Activated naive CD8-positive, alpha-beta T cell treated with anti-CD3 and anti-CD28 coated beads, Interleukin-2, amount 50 U/mL, for 16 hours (primary cell): ENCODE measurements at places on chromosomes 2 and 18.

DNA sequence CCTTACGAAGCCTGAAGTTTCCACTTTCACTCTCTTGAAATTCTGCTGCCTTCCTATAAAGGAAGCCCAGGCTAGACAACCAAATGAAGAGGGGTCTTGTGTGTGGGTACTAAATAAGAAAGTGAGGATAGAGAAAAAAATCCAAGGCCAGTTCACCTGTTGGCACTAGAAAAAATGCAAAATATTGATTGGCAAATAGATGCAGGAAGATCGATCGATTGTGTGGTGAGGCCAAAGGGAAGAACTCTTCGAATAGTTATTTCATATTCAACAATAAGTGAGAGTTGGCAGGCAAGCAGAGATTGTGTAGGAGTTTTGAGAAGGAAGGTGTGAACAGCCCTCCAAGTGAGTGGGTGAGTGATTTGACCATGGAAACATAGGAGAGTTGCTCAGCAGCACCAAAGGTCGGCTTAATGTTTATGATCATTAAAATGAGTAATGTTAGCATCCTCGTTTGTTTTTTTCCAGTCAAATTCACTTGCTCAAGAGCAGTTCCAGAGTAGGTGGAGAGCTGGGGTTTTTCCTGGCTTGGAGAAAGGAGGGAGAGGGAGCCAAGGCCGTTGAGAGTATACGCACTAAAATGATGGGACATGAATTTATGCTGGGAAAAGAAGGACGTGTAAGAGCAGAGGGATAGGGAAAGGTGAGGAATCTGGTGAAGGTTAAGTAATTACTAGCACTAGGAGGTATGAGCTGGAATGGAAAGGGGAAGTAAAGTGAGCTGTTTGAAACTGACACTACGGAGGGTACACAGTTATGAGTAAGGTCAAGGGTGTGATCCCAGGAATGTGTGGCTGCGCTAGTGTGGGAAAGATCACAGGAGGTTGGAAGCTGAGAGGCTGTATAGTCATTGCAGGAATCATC lies 1.1 kb upstream of the NAPG start:
- DNase-seq: no peak

DNA sequence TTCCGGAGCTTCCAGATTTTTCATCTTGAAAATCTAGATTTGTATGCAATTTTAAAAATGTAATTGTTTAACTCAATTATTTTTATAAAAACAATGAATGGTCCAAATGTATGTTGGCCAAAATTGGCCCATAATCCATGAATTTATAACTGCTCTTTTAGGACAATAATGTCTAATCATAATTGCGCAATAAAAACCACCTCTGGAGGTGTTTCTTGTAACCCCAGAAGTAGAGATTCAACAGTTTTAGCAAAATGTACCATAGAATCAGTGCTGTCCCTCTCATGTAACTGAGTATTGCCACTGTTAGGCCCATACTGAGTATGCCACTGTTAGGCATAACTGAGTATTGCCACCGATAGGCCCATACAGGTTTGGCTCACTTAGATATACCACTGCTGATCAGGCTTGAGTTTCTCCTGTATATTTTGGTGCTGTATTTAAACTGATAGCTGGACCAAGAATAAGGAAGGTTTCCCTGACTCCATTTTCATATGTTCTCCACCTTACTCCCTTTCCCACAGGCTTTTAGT lies 70.8 kb upstream of the EPB41L5 start:
- no peak for DNase-seq

GRCh38 chr2:127302168-127302567 lies 8.2 kb upstream of the ERCC3 start:
- no peak for DNase-seq

- no peak for DNase-seq
Observed at GRCh38 chr2:207766697-207767460, 2.8 kb downstream of the FZD5 start.

DNA sequence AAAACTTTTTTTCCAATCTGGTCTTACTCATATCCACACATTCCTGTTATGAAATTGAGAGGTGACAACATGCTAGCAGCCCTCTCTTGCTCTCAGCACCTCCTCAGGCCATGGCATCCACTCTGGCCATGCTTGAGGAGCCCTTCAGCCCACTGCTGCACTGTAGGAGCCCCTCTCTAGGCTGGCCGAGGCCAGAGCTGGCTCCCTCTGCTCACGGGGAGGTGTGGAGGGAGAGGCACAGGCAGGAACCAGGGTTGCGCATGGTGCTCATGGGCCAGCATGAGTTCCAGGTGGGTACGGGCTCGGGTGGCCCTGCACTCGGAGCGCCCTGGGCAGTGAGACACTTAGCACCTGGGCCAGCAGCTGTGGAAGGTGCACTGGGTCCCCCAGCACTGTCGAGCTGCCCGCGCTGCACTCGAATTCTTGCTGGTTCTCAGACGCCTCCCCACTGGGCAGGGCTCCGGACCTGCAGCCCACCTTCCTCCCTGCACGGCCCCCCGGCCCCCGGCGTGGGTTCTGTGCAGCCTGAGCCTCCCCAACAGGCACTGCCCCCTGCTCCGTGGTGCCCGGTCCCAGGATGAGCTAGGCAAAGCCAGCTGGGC lies 1669.6 kb upstream of the CELF4 start:
- DNase-seq: no peak

GRCh38 chr2:203301667-203302066 lies 26.5 kb upstream of the ABI2 start:
- no peak for DNase-seq

DNA sequence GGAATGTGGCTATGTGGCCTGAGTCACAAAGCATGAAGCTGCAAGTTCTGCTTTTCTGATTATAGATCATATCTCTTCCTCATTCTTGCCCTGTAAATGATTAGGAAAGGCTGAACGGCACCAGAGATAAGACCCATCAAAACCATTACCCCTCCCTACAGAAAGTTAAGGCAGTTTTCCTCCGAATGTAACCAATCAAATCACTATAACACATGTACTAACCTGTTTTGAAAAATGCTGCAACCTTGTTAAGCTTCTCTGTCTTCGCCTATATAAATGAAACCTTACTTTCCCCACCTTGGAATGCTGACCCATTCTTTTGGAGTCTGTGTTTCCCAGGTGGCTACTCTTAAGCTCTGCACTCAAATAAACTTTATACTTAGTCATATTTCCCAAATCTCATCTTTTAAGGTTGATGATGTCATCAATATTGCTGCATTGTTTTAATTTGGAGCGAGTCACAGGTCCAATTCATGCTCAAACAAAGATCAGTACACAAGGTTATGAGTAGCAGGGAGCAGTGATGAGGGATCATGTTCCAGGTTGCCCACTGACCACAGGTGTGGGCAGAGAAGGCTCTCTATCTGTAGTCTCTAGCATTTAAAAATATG lies 662.3 kb downstream of the IRS1 start:
- DNase-seq: no peak

- DNase-seq: no peak
Observed at GRCh38 chr2:42839809-42840501, 47.6 kb upstream of the HAAO start.

GRCh38 chr18:35376393-35376741 lies 770 bp downstream of the ZNF396 start:
- DNase-seq: no peak

GRCh38 chr18:43514747-43515146 lies 237.5 kb upstream of the SYT4 start:
- DNase-seq: no peak

- no peak for DNase-seq
Observed at GRCh38 chr18:66226782-66227181, 377.1 kb downstream of the CDH19 start.

- DNase-seq: no peak
Observed at GRCh38 chr2:172249986-172250385, 147.3 kb upstream of the DLX2 start.

GRCh38 chr2:215527736-215528135 lies 91.9 kb upstream of the FN1 start:
- no peak for DNase-seq

GRCh38 chr2:131046918-131047652 lies 46.2 kb downstream of the FAM168B start:
- DNase-seq: no peak

GRCh38 chr18:42100248-42100647 lies 145.2 kb downstream of the PIK3C3 start:
- DNase-seq: no peak

DNA sequence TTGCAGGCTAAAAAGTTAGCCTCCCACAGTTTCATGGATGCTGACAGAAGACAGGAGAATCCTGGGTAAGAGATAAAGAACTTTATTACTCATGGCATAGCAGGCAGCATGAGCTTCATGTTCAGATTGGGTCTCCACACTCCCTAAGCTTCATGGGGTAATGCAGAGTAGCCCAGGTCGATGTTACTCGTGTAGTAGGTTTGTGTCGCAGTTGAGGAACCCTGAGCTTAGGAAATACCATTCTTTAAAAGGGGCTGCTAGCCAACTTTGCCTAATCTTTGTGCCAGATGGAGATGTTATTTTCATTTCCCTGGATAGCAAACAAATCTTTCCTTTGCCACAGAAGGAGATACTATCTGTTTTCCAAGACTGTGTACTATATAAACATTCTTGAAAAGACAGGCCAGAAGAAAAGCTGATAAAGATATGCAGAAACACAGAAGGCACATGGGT lies 117.6 kb downstream of the LTBP1 start:
- no peak for DNase-seq

DNA sequence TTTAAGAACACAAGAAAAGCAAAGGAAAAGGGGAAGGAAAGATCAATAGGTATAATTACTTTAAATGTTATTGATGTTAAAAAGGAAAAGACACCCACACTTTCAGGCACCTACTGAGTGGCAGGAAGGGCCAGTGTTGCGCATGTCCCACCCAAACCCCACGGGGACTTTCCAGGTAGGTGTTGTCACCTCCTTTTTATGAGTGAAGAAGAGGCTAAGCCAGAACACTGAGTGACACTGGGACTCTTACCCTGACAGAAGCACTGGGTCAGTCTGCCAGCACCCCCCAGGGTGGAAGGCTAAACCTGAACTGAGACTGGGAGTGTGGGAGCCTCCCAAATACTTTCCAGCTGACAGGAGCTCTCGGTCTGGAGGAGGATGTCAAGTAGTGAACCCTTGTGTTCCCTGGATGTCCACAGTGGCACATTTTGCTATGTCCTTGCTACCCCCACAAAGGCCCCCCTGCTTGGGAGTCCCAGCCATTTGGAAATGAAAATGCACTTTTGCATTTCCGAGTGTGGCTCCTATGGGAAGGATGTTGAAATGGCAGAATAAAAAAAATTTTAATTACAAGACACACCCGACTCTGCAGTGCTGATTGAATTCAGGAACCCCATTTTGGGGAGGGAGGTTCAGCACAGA lies 90.9 kb upstream of the SMAD2 start:
- DNase-seq: no peak

GRCh38 chr18:6118080-6118479 lies 222.8 kb upstream of the TMEM200C start:
- no peak for DNase-seq

DNA sequence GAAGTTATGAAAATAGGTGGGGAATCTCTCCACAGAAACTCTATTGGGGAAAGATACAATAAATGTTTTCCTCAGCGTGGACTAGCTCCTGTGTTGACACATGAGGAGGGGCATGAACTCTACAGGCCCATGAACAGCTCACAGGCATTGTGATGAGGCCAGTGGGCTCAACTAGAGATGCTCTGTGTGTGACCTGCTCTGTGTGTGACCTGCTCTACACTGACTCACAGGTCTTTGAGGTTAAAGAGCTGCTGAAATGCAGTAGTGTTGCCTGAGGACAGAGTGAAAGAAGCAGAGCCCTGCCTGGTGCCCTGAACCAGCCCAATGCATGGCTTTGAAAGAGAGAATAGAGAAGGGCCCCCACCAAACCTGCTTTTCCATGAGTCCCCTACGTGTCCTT lies 117.6 kb downstream of the MCFD2 start:
- no peak for DNase-seq

DNA sequence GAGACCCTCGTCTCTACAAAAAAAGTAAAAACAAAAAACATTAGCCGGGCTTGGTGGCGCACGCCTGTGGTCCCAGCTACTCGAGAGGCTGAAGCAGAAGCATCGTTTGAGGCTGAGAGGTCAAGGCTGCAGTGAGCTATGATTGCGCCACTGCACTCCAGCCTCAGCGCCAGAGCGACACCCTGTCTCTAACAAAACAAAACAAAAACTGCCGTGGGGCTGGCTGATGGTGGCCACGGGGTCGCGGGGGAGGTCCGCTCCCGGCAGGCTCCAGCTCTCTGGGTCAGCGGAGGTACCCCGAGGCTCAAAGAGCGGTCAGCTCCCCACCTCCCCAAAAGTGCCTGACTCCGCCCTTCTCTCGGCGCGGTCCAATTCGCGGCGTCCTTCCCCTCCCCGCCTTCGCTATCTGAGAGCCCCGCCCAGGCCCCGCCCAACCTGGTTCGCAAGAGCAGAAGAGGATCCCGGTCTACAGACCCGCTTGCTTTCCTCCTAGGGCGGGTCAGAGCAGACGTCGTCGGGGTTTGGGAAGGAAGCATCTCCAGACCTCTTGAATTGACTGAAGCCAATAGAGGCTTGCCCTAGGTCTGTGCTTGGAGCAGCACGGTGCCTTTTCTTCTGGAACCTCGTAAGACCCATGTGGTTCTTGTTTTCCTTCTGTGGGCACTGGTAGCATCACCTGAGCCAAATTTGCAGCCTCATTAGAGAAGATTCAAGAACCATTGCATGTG lies 7.8 kb downstream of the RAX start:
- no peak for DNase-seq

- no peak for DNase-seq
Observed at GRCh38 chr2:28956890-28957289, 24.2 kb upstream of the TOGARAM2 start.

DNA sequence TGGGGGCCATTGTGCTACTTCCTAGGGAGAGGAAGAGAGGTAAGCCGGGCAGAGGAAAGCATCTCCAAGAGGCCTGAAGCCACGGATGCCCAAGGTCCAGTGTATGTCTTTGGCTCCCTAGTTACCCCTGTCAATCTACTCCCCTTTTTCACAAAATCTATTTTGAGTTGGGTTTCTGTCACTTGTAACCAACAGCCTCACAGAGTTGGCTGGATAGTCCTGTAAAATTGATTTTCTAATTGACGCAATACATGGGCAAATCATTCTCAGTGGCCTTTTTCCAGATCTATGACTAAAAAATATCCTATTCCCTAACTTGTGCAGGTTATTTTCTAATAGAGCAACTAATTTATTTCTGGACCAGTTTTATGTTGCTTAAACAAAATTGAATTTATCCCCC lies 168.4 kb downstream of the IRS1 start:
- DNase-seq: no peak

DNA sequence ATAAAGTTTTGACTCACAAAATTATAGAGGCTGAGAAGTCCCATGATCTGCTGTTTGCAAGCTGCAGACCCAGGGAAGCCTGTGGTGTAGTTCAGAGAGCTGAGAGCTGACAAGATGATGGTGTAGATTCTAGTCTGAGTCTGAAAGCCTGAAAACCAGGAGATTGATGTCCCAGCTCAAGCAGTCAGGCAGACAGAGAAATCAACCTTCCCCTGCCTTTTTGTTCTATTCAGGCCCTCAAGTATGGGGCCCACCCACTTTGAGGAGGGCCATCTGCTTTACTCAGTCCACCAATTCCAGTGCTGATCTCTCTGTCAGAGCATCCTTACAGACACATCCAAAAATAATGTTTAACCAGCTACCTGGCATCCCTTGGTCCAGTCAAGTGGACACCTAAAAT lies 479.6 kb downstream of the STK39 start:
- no peak for DNase-seq
